ENCODE measurements at places on chromosomes 6 and 20.

DNA sequence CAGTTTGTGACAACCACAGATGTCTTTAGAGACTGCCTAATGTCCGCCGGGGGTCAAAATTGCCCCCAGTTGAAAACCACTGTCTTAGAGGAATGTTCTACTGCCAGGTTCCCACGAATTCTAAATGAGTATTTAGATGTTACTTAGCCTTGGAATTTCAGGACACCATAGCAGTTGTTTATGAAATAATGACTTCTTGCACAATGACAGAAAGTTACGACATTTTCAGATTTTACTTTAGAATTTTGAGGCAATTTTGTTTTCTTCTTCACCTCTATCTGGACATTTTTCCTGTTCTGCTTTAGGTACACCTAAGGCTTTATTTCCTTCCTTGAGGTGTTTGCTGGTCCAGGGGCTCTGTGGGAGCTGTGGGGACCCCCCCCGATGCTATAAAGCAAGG is 83.4 kb downstream of the CCDC170 start:
- no peak for DNase-seq

- DNase-seq, result no peak
Observed at GRCh38 chr6:120198033-120198432, 848.5 kb upstream of the MAN1A1 start.

- DNase-seq, result no peak
Observed at GRCh38 chr6:52548353-52548713, 28.5 kb downstream of the TRAM2 start.

GRCh38 chr6:107244742-107245480 is 129.6 kb upstream of the BEND3 start:
- no peak for DNase-seq

DNA sequence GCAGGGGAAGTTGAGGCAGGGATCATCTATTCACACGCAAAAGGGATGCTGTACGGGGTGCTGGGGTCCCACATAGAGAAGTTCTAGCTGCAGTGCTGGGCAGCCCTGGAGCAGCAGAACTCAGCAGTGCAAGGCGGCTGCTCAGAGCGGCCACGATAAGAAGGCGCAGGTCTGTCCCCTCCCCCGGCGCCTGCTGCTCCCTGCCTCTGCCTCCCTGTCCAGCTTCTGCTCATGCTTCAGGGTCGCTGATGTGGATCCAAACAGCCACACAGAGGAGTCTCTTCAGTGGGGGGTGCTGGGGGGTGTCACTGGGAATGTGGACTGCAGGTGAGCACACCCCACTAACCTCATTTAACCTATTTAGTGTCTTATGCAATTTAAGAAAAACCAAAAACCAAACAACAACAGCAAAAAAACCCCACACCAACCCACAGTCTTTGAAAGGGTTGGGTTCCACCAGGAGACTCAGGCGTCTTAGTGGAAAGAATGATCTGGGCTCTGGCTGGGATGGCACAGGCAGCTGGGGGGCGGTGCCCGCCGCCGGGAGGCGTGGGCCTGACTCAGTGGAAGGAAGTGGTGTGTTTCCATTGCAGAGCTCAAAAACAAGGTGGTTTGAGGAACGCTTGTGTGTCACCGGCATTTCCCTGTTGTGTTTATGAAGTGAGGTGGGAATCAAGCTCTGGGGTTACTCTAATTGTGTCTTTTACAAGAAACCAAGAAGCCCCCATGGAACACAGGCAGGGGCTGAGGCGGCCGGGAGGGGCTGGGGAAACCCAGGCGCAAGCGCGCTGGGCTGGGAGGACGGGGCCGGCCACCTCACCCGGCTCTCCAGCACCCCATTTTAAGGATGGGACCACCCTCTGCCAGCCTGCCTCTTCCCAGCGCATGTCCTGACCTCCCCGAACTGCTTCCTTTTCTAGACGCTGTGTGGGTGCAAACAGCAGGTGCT is 55.1 kb downstream of the IRF4 start:
- DNase-seq, result no peak

- no peak for DNase-seq
Observed at GRCh38 chr6:96466147-96466863, 55.3 kb upstream of the UFL1 start.

DNA sequence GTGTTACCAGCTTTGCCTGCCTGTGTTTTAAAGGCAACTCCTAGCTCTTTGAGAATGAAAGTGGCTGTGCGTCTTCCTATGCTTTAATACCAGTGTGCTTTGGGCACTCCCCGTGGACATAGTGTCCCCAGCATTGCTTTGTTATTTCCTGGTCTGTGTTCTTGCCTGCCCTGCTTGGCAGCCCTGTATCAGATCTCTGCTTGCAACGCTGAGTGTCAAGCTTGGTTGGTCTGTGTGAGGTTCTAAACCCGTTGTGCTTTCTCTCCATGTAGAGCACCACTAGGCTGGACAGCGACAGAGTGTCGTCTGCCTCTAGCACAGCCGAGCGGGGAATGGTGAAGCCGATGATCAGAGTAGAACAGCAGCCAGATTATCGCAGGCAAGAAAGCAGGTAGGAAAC is 80.2 kb downstream of the AFDN start:
- peak; percentile 16 for DNase-seq

DNA sequence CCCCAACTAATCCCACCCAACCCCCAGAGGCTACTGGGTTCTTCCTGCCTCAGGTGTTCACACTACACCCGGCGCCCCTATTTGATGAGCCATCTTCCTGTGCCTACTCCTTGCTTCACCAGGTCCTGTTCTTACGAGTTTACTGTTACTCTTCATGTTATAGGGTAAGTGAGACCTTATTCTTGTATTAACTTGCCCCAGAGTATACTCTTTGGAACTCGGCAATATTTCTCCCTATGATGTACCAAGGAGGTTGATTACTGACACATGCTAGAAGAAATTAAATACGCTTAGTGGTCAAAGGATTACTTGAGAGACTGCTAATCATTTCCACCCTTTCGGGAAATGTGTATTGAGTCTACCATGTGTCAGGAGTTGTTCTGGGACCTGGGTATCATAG is 8.9 kb downstream of the RING1 start:
- DNase-seq, result no peak

DNA sequence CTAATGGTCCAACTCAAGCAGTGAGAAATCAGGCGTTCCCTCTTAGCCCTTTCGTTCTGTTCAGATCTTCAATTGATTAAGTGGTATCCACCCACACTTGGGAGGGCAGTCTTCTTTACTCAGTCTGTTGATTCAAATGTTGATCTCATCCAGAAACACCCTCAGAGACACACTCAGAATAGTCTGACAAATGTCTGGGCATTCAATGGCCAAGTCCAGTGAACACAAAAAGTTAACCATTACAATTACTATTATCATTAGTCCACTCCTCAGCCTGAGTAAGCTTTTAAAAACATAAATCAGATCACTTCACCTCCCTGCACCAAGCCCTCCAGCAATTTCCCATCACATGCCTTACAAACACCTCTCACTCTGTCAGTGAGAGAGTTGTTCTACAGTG is 423.2 kb downstream of the RFPL4B start:
- DNase-seq, result no peak

DNA sequence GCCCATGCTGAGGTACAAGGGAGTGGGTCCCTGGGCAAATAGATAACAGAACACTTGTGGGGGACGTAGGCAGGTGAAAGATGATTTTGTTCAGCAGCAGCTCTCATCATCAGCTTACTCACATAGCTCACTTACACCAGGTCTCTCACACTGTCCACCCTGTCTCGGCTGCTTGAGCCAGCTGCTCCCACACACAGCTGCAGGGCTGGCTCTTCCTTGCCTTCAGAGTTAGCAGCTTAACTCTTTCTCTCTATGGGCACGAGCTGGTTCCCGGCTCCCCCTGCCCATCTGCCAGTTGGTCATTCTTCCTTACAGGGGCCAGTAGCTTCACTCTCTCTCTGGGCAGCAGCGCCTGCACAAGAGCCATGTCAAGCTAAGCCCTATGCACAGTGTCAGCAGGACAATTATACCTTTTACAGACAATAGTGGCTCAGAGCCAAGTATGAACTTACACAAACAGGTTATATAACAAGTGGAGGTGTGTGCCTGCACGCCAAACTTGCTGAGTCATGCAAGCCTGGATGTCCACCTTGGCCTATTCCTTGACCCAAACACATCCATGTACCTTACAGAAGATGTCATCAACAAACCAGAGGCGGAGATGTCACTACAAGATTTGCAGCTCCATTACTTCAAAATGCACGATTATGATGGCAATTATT is 18.7 kb downstream of the ZNF391 start:
- DNase-seq, result no peak

DNA sequence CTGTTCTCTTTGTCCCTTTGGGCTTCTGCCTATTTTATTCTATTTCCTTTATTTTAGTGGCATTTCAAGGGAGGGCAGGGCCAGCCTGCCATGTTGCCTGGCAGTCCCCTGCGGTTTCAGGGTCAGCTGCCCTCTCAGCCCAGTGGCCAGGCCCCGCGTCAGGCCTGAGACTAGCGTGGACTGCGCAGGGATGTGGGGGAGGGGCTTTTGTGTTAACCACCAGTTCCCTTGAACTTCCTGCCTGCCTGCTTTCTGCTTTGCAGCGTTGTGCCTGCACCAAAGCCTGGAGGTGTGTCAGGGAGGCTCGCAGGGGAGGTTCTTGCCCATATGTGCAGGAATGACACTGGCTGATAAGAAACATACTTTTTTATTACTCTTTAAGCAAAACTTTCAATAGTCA is 157.6 kb downstream of the SLC35B3 start:
- DNase-seq, result peak; percentile 61

Data from GM23338 (cell line).